ENCODE measurements at places on chromosomes 12 and 14.

DNA sequence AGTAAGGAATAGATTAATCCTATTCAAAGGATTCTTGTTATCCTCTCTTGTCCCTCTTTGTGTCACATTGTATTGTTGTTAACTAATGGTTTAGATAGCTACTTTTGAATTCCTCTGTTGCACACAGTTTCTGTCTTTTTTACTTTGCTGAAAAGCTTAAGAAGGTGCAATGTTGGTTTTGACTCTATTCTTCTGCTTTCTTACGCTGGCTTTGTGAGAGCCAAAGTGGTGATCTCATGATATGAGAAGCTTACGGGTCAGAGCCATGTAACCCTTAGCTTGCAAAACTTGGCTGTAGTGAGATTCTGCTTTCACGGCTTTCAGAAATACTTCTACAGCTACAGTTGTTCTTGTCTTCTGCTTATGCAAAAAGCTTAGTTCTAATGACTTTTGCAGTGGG lies 239.7 kb downstream of the TRHDE start:
- no peak for DNase-seq

DNA sequence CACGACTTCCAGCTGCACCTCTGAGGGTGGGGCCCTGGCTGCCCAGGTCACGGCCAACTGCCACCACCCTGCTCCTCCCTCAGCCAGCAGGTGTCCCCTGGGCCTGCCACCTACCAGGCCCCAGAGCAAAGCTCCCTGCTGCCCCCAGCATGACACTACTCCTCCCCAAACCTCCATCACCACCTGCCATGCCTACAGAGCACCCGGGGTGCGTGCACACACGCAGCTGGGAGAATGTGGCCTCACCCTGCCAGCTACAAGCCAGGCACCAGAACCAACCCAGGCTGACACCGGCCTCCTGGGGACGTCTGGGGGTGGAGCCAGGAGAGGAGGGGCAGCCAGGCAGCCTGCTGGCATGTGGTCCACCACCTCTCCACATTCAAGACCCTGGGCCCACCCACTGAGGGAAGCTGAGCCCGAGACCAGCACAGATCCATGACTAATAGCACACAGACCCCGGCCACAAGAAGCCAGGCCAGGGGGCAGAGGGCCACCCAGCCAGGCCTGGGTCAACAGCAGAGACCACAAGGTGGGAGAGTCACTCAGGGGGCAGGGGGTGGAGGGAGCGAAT lies 3.4 kb downstream of the JAG2 start:
- no peak for DNase-seq

GRCh38 chr12:119479121-119479561 lies 114.4 kb upstream of the TMEM233 start:
- DNase-seq = no peak

DNA sequence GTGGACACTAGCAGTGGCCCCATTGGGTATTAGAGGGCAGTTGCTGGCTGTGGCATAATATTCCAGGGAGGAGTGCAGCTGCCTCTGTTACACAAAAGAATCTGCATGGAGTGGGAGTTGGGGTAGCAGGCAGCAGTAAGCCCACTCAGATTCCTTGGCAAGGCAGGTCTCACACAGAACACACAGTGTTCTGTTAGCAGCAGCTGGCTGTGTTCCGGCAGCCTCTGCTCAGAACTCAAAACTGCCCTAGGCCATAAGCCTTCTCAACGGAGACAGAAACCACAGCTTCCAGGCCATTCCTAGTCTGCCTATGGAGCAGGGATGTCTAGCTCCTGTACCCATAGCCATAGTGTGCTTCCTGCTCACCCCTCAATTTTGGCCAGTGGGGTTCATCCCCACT lies 1085.4 kb downstream of the SLC6A15 start:
- no peak for DNase-seq

- DNase-seq = no peak
These were observed 156.5 kb upstream of the RPH3A start for GRCh38 chr12:112635036-112635435.

DNA sequence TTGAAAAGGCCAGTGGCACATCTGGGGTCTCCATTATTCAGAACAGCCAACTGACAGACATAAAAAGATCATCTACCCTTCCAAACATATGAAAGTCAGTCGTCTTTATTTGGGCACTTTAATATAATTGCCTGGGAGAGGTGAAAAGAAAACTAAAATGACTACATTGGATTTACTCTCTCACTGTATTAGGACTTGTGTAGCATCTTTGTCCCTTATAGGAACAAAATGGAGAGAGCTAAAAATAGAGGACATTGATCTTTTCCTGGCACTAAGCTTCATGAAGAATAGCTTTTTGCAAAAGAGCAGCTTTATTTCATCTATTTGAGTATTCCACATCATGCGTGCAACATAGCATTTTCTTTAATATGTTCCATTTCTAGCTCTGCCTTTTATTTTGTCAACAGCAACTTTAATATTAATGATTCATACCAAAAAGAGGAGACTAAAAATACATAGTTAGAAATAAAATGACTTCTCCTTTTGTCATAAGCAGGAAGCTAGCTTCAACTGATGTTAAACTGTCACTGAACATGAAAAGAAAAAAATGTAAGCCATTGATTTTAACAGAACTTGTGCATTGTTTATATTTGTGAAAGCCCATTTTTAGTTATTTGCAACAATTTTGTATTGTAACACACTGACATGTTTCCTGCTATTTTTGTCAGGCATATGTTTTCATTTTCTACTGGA lies 254.6 kb downstream of the SEC23A start:
- no peak for DNase-seq

DNA sequence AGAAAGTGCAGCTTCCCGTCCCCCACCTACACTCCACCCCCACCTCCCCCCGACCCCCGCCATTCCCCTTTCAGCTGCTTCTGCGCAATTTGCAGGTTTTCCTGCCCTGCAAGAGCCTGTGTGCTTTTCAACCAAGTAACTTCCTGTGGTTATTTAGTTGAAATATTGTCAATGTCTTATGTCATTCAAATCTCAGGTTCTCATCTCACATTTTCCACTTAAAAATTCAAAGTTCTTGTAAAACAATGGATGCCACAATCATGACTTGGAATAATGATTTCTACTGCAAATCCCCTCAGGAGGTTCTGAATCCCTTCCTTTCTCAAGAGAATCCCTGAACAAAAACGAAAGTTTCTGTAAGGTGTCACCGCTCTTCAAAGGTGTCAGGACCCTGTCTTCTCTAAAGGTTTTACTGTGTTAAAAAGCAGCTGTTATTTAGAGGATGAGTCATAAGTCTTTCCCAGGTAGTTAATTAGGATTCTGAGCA lies 31.6 kb downstream of the WBP11 start:
- DNase-seq = peak; percentile 38

- DNase-seq = no peak
These were observed 34.6 kb downstream of the CKB start for GRCh38 chr14:103488071-103488470.

DNA sequence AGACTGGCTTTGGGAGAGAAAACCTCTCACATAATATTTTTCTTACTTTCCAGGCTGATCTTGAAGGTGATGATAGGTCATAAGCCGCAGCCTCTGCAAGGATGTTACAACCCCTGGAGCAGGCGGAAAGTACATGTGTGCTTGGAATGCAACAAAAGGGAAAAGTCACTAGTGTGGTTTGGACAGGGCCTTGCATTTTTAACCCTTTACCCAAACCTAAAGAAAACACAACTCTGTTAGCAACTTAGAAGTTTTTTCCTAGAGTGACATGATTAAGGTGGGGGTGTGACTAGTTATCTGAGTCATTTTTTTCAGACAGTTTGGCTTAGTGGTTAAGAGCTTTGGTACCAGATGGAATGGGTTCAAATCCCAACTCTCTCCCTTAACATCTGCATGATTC lies 97.0 kb downstream of the TMEM30B start:
- DNase-seq = no peak

- DNase-seq = no peak
These were observed 773.4 kb upstream of the NOVA1 start for GRCh38 chr14:27371209-27371608.

Data from hematopoietic multipotent progenitor cell treated with erythropoietin and hydrocortisone succinate and interleukin-3 and kit ligand, for 8 days (in vitro differentiated cells).